Fibroblast of skin of scalp (primary cell): ENCODE measurements at places on chromosomes 4 and X.

GRCh38 chr4:15677507-15677988, 4.1 kb upstream of the FAM200B start:
- no peak for DNase-seq

DNA sequence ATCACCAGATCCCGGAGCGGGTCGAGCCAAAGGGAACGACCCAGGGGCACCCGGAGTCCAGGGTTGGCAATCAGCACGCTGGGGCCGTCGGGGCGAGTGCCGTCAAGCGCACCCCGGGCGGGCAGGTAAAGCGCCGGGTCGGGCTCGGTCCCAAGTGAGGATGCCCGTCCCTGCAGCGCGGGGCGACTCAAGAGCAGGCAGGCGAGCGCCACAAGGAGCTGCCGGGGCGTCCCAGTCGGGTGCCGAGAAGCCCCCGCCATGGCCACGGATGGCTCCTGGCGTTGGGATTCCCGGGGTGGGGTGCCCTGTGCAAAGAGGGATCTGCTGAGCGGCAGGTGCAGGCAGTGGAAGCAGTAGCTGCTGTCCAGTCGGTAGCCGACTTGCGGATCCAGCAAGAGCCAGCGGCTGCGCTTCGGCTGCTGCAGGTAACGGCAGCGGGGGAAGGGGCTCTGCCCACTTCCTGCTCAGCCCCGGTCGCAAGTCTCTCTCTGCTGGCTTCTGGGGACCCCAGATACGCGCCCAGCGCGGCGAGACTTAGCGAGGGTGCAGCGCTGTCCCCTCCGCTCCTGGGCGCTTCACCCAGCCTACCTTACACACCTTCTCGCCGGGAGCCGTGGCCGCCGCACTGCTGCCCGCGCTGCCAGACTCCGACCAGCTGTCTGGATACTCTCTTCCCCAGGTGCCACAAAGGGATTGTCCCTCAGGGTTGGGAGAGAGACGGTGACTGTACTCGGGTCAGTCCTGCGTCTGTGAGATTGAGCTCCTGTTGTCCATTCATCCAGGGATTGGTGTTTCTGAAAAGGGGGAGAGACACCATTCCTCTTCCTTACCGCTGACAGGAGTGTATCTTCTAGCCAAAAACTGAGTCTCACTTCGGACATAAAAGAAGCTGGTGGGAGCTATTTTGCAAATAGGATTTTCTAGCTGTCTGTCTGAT, at the start of gene FREM3:
FREM3 (minus strand) TSS at position 260 of the 937 bp plus-strand sequence; CDS start at position 260, 0 bp downstream.
- no peak for DNase-seq

DNA sequence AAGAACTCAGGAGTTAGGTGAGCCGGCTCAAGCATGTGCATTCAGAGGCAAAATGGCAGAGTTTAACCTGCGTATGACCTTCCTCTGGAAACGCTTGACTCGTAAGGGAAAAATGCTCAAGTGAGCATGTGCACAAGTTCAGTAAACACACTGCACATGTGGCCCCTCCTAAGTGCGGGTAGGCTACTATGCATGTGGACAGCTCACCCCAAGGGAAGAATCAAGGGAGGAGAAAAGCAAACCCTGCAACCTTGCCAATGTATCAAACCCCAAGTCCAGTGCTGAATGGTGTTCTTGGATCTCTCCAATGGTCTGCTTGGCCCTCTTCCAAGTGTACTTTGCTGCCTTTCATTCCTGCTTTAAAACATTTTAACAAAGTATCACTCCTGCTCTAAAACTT, 407.1 kb downstream of the ADAM29 start:
- peak; percentile 2 for DNase-seq

DNA sequence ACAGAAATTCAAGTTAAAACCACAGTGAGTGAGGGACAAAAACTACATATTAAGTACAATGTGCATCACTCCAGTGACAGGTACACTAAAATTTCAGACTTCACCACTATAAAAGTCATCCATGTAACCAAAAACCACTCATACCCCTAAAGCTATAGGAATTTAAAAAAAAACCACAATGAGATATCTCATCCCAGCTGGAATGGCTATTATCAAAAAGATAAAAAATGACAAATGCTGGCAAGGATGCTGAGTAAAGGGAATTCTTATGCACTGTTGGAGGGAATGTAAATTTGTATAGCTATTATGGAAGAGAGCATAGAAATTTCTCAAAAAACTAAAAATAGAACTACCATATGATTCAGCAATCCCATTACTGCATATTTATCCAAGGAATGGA, 171.1 kb downstream of the HHIP start:
- DNase-seq = no peak

DNA sequence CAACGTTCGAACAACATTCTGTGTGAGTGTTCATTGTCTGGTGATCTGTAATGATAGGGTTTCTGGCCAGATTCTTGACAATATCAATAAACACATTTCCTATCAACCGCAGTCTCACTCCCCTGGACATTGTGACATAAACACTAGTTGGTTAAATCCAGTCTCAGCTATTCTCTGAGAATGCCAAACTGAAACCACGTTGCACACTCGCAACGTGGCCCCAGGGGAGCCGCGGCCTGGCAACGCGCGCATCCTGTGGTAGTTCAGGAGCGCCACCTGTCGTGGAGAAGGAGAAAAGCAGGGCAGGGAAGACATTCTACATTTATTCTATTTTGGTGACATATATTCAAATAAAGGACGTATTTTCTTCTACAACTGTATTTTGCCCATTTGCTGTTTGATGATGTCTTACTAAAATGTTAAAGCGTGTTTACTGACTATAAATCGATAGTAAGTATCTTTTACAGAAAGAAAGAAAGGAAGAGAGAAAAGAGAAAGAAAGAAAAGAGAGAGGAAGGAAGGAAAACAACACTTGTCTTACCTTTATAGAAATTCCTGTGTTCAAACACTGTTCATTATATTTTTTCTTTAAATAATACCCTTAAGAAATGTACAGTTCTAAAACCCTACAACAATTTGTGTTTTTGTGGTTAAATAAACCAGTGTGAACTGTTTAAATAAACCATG, 738.3 kb upstream of the FRG1 start:
- DNase-seq = peak; percentile 86

DNA sequence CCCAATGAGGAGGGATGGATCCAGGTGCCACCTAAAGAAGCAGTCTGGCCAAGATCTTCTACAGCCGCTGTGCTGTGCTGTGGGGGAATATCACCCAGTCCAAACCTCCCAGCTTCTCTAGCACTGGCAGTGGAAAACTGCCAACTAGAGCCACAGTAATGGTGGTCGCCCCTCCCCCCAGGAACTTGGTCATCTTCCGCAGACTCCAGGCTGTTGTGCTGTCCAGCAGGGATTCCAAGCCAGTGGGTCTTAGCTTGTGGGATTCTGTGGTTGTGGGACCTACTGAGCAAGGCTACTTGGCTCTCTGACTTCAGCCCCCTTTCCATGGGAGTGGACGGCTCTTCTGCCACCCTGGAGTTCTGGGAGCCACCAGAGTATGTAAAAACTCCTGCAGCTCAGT, 18.2 kb downstream of the GPRASP1 start:
- DNase-seq = no peak

- no peak for DNase-seq
Measured at GRCh38 chrX:7146703-7147412, 654 bp upstream of the STS start.

DNA sequence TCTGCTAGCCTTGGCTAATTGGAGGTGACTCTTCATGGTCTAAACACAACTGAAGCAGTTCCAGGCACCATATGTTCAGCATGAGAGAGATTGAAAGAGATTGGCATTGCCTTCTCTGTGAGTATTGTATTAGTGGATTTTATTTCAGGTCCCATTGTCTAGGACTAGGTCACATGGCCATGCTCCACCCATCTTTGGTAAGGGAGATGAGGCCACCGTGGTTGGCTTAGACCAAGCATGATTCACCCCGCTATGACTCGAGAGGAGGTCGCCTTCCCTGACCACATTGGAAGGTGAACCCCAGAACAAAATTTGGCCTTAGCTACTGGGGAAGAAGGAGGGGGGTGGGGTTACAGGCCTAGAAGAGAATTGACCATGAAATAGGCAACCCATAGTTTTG, 109.9 kb upstream of the BCOR start:
- peak; percentile 16 for DNase-seq

DNA sequence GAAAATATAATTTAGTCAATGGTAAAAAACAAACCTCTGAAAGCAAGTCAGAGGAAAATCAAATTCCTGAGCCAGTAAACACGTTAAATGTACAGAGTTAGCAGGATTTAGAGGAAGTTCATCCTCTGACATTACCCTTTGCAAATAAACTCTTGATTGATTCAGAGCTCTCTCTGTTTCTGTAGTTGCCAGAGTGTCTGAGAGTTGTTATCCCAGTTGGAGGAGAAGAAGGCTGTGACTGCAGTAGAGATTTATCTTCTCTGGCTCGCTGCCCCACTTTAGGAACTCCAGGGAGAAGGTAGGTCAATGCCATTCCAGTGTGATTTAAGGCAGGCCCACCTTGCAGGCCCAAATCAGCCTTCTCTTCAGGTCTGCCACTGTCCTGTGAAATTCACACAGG, 6.2 kb upstream of the AMOT start:
- DNase-seq = no peak

GRCh38 chr4:4328206-4328605, 38.2 kb downstream of the ZBTB49 start:
- no peak for DNase-seq

GRCh38 chrX:20237864-20238263, 28.8 kb downstream of the RPS6KA3 start:
- no peak for DNase-seq

DNA sequence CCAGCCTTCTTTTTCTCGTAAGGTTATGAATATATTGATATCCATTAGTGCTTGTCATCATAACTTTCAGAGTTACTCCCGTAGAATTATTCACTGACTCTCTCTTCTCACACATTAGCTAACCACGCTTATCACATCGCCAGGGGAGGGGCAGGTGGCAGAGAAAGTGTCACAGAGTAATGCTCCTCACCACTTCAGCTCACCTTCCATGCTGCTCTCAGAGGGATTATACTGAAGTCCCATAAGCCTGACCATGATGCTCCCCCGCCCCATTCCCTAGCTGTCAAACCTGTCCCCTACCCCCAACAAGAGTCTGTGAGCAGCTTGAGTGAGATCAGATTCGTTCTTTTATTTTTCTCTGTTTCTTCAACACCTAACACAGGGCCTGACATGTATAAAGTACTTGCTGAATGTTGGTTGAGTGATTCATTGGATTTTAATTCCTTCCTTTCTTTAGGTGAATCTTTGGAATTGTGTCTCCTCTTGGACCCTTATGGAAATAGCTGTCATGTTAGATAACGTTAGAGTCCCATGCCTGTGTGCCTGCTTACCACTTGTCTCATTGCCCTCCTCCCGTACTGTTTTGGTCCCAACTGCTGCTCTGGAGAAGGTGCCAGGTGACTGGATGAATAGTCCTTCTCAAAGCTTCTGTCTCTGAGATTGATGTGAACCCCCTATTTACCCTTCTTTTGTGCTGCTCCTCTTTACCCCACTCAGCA, 55.1 kb downstream of the RS1 start:
- DNase-seq = no peak

GRCh38 chr4:8038719-8039251, 99.1 kb upstream of the AFAP1 start:
- DNase-seq = no peak

GRCh38 chrX:106613277-106613676, 1.5 kb downstream of the RADX start:
- DNase-seq = no peak

- DNase-seq = peak; percentile 2
Measured at GRCh38 chr4:80576796-80577195, 241.3 kb downstream of the CFAP299 start.

DNA sequence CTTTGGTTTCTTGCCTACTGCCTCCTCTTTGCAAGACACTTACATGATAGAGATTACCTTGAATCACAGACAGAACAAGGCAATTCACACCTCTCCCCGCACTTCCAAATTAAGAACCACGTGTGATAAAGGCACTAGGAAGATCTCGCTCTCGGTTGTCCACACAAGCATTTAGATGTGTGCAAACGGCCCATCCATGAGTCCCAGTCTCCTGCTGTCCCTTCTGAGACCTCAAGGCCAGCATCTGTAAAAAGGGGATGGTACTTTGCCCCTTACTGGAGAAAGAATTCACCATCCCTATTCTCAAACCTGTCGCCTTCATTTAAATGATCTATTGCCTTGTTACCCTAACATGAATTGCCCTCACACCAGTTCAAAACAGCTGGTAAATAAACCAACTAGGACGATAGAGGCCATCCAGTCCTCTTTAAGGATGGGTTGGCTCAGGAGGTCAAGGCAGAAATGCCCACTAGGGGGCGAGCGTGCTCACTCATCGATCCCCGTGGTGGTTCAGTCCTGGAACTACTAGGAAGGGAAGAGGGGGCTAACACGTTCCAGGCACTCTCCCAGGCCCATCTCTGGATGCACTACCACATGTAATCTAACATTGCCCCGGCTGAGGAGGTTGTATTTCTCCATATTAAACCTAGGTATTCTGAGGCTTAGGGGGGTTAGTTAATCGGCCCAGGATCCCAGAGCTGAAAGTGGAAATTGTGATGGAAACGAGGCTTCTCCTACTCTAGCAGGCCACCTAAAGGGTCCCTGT, 95.8 kb downstream of the DHX15 start:
- peak; percentile 63 for DNase-seq
